Trophoblast cell (in vitro differentiated cells and primary cell): ENCODE measurements at places on chromosomes 6 and 20.

GRCh38 chr6:117601811-117602150, 530 bp downstream of the GOPC start:
- DNase-seq: peak; percentile 16

DNA sequence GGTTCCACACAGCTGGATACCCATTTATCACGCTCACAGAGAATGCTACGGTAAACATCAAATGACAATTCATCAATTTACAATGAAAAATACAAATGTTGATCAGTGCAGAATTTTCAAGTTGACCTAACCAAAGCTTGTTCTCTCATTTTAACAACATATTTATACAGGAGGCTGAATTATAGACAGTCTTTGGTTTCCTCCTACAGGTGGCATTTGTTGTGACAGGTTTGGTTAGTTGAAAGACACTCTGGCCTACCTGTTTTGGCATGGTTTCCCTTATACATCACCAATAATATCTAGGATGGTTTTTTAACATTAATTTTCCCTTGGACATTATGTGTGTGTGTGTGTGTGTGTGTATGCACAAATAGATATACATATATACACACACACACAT, 642.5 kb upstream of the MMS22L start:
- no peak for DNase-seq

DNA sequence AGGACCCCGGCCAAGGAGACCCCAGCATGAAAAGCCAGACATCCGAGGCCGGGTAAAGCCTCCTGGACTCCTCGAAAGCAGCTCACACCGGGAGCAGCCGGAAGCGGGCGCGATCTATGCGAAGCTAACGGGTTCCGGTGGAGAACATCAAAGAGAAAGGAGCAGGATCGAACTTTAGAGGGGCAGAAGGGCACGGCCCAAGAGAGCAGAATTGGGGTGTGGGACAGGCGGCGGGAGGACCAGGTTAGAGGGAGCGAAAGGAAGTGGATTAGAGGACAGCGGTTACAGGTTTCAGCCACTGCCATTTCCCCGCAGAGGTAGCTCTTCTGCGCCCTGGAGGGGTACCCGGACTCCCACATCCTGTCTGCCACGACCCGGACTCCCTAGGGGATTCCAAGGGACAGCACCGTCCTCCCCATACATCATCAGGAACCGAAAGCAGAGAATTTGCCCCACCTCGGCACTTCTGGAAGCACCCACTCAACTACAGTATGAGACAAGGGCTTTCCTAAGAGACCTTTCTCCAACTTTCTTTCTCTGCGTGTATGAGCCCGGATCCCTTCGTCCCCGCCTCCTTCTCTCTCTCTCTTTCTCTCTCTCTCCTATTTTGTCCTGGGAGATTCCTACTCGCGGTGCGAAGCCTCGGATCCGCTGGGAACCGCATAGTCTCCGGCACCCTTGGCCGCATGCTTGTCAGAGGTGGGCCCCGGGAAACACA, 507 bp upstream of the VGLL2 start:
- peak; percentile 11 for DNase-seq

- no peak for DNase-seq
These were observed 43.6 kb downstream of the ADTRP start for GRCh38 chr6:11734861-11735613.

- no peak for DNase-seq
These were observed 22.8 kb downstream of the CST5 start for GRCh38 chr20:23856736-23857135.

DNA sequence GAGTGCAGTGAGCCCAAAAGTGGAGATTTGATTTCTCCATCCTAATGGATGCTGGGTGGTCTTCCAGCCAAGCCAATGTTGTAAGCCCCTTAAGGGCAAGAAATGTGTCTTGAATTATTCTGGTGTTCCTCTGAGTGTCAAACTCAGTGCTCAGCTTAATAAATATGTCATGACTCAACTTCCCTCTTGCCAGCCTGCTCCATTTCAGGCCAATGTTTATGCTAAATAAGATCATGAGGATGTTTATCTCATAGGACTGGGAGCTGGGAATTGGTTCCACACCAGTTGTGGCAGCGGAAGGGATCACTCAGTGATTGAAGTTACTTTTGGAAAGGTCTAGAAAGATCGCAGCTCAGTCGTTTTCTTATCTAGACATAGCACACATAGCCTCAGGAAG, 90.4 kb upstream of the ISM1 start:
- no peak for DNase-seq

DNA sequence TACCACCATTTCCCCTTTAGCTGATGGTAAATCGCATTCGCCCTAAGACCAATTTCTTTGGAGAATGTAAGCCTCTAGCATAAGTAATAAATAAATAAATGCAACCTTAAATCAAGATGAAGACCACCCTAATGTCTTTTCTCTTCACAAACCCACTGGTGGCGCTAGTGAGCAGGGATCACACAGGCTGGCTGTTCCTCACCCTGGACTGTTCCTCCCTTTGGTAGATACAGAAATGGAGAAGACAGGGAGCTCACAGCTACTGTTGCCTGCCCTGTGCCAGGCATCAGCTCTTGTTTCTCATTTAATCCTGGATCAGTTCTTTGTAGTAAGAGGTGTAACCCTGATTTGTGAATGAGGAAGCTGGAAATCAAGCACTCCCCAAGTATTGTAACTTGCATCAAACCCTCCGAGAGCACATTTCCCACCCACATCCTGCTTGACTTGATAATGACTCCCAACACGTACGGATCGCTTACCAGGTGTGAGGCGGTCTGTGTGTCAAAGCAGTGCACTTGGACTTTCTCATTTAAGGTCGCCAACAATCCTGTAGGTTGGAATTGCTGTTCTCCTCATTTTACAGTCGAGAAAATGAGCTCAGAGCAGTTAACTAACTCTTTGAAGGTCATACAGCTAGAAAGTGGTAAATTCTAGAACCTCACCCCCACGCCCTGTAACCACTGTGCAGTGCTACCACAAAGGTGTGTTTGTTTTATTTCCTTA, 236.1 kb downstream of the TSHZ2 start:
- no peak for DNase-seq

DNA sequence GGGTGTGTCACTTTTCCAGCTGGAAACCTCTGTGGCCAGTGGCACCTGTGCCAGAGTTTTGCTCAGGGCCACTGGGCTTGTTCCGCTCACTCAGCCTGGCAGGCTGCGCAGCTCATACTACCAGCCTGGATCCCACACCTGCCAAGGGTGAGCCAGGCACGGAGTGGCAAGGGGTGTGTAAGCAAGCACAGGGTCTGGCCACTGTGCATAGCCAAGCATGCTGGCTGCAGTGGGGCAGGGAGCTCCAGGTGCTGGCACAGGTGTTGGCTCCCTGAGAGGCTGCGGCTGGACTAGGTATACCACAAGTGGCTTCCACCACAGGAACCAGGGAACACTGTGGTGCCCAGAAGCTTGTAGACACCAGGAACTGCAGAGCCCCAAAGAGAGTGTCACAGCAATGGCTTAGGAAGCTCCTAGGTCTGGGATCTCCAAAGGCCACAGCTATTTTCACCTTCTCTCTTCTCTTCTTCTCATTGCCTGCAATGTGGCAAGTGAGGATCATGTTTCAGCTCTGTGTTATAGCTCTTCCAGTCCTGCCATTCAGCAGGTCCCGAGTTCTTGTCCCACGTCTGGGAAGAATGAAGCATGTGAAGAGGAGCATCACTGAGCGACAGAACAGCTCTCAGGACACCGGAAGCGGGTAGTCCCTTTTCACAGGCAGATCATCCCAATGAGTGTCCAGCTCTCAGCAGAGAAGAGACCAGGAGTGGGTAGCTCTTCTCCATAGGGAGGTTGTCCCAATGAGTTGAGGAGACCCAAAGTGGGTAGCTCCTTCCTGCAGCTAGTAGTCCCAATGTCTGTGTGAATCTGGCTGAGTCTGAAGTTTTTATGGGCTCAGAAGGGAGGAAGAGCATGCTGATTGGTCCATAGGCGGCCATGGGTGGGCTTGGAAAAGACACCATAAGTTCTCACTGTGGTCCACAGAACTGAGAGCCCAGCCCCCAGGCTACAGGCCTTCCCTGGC, 41.3 kb downstream of the WASF1 start:
- DNase-seq: no peak

GRCh38 chr6:23073821-23074220, 504.5 kb downstream of the HDGFL1 start:
- no peak for DNase-seq

DNA sequence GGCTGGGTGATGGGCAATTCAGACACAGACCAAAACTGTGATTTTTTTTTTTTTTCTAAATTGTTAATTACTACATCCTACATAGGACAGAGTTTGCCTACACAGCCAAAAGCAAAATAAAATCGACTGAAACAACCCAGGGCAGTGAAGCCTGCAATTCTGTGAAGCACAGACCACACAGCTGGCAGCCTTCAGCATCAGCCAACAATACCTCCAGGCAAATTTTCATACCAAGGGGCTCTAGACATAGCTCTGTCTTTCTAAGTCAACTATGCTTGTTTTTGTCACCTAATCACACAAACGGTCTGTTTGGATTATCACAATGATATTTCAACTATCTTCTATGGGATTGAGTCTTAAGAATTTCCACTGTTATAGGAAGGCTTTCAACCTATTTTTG, 17.6 kb downstream of the RMND1 start:
- DNase-seq: peak; percentile 47

GRCh38 chr6:68196645-68197044, 438.4 kb upstream of the ADGRB3 start:
- DNase-seq: peak; percentile 31

DNA sequence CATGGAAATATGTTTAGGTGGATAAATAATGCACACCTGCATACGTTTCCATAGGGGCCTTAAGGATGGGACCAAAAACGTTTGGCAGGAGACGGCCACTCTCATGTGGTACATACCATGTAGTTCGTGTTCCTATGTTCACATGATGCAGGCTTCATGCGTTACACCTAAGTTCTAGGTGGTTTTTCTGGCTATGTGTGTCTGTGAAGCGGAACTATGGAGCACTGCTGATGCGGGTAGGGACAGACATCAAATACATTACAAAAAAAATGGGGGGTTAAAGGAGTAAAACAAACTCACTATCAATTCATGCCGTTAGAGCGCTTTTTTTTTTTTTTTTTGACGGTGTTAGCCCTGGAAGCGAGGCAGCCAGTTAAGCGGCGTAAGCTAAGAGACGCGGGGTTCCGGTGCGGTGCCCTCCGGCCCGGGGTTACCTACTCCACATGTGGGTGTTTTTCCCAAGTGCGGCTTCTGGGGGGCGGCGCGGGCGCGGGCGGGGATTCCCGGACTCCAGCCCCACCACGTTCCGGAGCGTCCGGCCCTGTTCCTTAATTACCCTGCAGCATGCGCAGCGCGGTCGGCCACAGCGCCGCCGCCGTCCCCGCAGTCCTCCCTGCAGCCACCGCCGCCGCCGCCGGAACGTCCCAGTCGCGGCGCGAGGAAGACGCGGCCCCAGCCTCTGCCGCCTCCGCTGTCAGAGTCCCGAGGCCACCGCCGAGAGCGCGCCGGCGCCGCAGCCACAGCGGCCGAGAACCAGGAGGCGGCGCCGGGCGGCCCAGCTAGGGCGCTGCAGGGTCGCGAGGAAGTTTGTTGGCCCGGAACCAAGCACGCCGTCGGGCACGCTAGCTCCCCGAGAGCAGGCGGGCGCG, 648 bp downstream of the COL19A1 start:
- peak; percentile 57 for DNase-seq

DNA sequence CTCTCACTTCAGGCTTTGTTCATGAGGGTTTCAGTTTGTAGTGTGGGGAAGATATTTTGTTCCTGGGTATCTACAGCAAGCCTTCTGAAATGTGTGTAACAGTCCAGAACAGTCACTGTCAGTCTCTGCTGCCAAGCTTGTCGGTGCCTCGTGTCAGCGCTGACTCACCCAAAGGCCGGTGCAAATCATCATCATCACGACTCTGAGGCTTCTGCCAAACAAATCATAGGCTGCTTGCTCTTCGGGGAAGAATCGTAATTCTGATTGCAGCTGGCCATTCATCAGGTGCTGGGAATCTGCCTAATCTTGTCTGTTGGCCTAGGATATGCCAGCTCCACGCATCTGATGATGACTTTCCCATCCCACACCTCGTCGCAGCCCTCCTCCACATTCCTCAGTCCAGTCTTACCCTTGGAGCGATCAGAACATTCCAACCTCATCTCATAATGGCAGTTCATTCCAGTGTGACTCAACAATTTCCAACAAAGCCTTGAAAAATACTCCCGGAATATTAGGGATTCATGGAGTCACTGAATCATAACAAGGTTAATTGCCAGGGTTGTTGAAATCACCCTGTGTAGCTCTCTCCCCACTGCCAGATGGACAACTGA, 40.9 kb downstream of the ALDH8A1 start:
- peak; percentile 96 for DNase-seq

- DNase-seq: no peak
These were observed 239.7 kb upstream of the GMDS start for GRCh38 chr6:2485116-2485515.

DNA sequence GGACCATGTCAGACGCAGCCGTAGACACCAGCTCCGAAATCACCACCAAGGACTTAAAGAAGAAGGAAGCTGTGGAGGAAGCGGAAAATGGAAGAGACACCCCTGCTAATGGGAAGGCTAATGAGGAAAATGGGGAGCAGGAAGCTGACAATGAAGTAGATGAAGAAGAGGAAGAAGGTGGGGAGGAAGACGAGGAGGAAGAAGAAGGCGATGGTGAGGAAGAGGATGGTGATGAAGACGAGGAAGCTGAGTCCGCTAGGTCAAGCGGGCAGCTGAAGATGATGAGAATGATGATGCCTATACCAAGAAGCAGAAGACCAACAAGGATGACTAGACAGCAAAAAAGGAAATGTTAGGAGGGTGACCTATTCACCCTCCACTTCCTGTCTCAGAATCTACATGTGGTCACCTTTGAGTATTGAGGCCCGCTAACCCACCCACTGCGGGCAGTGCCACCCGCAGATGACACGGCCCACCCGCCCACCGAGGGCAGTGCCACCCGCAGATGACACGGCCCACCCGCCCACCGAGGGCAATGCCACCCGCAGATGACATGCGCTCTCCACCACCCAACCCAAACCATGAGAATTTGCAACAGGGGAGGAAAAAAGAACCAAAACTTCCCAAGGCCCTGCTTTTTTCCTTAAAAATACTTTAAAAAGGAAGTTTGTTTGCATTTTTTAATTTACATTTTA, 43.3 kb downstream of the MGME1 start:
- no peak for DNase-seq
